Naive thymus-derived CD8-positive, alpha-beta T cell (primary cell): ENCODE measurements at places on chromosomes 12 and 14.

- no peak for DNase-seq
Observed at GRCh38 chr14:50697659-50698290, 29.7 kb upstream of the SAV1 start.

DNA sequence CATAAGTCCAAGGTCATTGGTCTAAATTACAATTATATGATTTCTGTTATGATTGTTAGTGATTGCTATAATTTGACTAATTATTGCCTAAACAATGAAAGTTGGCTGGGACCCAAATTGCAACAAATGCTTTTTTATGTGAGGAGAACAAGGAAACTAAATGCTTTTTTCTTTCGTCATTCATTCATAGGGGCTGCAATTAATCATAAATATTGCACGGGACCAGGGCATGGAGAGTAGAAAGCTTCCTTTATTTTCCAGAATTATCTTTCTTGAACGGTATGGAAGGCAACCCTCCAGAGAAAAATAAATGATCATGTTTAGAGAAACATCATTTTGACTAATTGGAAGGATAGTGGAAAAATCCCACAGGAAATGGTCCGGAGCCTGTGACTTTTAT lies 32.6 kb upstream of the ARHGAP5 start:
- no peak for DNase-seq

- no peak for DNase-seq
Observed at GRCh38 chr12:132044661-132045412, 95.1 kb downstream of the EP400 start.

GRCh38 chr12:90970471-90970870 lies 15.5 kb upstream of the CCER1 start:
- no peak for DNase-seq

DNA sequence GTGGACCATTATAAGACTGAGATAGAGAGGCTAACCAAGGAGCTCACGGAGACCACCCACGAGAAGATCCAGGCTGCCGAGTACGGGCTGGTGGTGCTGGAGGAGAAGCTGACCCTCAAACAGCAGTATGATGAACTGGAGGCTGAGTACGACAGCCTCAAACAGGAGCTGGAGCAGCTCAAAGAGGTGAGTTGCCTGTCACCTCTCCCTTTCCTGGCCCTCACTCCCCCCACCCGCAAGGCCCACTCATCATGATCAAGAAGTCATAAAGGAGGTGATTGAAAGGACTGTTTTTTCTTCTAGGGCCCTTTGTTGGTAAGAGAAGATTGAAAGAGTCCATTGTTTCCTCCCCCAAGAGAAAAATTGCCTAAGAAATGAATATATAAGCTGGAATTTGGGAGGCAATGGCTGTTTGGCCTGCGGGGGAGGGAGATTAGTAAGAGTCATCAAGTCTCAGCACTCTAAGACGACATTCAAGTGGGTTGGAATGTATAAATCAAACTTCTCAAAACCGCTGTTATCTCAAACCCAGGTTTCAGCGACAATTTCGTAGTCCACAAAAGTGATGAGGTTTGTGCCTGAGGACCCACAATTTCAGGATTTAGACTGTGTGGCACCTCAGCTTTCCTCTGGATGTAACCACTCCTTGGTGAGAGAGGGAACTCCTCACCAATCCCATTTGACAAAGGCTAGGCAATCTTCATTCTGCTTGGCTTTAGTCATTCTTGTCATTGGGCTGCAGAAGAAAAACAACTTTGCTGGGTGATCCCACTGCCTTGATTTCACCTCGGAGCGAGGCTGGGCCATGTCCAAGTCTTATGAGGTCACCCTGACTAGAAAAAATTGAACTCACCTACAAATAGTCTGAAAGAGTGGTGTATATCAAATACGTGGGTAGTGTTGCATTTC lies 966 bp downstream of the BICD1 start:
- no peak for DNase-seq

- DNase-seq, result peak; percentile 97
Observed at GRCh38 chr14:73458183-73458976, at the start of gene NUMB. NUMB (minus strand) TSS chr14:73458546; CDS start chr14:73355751, 102,795 bp downstream.

DNA sequence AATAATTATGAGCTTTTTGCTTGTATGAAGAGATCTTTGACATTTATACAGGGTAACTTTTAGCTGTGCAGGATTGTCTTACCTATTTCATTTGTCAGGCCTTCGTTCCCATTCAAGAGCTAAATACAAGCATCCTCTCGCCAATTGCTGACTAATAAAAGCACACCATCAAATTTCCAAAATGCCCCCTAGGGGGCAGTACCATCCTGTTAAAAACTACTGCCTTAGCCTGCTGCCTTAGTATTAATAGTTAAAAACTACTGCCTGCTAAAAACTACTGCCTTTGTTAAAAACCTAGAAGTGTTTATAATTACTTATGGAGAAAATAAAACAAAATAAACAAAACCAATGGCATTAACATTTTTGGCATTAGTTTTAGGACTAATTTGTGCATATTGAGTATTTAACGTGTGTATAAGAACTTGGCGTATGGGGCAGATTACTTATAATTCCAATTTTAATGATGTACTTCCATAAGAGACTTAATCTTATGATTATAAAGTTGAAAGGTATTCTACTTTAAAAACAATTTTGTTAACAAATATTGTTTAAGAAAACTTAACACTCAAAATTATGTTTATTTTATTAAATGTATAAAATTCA lies 3.0 kb upstream of the IFI27L2 start:
- peak; percentile 30 for DNase-seq

GRCh38 chr14:60339571-60339970 lies 90.5 kb downstream of the PPM1A start:
- DNase-seq, result no peak

DNA sequence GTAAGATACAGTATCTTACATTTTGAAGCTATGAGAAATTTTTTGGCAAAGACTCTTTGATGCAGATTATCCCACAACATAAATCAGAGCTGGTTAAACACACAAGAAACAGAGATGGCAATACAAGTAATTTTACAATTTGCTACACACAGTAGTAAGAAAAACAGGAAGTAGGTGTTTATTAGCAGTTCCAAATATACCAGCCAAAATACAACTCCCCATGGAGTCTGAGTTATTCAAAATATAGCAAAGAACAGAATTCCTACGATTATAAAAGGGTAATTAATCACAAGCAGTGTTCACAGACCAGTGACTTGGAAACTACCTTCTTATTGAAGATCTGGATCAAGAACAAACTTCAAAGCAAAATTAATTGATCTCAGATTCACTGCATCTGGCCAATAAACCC lies 83.9 kb downstream of the BMP4 start:
- DNase-seq, result no peak

GRCh38 chr14:21108791-21109190 lies 7.9 kb downstream of the TMEM253 start:
- DNase-seq, result no peak

DNA sequence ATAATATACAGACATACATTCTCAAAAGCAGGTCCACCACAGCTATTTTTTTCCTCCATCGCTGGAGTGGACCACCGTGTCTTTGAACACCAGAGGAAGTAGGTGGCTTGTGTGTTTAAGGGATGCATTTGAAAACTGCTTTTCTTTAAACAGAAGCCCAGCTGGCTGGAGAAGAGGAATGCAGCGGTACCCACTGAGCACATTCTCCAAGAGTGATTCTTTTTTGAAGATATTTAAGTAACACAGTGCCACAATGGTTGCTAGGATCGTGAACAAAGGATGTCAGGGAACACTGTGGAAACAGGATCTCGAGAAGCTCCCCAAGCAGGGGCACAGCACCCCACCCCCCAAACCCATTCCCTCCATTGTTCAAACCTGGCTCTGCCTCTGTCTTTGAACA lies 286.6 kb upstream of the PWP1 start:
- DNase-seq, result no peak

DNA sequence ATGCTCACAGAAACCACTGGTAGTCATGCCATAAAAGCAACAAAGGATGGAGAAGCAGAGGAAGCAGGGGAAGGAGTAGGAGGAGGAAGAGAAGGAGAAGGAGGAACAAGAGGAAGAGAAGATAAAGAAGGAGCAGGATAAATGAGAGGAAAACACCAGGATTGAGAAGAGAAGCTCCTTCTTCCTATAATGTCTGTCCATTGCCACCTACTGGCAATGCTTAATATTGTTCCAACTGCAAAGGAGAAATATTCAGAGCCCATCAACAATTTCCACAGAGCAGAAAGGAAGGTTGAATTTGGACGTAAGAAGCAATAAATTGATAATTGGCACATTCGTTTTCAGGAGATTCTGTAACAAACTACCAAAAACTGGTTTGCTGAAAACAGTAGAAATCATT lies 898.4 kb downstream of the SLC16A7 start:
- no peak for DNase-seq

DNA sequence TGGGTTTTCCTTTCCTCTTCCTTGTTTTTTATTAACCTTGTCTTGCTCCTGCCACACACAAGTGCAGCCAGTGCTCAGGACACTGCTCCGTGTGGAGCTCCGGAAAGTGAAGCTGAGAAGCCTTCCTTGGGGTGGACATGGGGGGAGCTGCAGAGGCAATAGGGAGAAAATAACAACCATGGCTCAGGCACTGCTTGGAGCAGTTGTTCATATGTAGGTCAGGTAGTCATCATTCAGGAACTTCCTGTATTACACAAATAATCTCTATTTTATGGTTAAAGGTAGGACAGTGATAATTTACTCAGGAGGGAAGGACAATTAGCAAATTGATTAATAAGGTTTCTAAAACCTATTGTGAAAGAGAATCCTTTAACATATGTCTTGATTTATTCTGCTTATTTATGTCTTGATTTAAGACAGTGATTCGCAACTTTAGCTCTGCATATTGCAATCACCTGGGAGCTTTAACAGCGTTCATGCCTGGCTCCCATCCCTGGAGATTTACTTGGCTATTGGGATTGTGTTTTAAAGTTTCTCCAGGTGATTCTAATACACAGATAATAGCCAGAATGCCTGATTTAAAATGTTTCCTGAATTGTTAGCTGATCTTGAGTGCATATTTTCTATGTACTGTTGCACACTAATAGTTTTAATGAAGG lies 92.1 kb downstream of the ETV6 start:
- DNase-seq, result no peak

GRCh38 chr12:49377386-49377785 lies 10.1 kb downstream of the SPATS2 start:
- no peak for DNase-seq

DNA sequence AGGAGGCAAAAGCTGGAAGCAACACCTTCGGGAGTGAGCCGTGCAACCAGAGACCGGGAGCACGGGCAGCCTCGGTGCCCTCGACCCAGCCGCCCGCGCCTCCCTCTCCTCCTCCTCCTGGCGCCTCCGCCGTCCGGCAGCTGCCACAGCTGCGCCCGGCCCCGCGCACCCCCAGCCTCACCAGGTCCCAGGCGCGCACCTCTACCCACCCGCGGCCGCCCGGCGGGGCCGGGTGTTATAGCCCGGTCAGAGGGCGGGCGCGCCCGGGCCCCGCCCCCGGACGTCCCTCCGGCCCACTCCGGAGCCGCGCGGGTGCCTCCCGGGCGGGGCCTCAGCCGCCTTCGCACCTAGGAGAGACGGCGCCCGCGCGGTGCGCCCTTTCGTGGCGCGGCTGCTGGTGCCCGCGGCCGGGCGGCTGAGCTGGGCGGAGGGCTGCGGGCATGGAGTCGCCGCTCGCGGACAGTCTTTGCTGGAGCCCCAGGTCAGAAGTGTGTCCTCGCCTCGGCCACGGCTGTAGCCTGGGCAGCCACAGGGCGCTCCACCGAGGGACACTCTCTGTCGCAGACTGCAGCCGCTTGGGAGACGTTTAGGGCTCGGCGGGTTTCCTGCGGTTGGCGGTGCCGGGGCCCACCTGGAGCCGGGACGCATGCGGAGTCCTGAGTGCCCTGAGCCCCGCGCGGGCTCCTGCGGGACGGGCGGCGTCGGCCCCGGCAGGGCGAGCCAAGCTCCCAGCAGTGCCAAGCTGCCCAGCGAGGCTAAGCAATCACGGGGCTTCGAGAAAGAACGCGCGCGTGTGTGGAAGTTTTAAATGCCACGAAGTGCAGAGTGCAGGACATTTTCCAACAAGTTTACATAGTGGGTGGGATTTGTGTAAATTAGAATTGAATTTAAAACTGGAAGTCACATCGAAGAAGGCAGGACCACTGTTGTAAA lies at the start of gene CPM:
CPM (minus strand) TSS at position 211 of the 933 bp plus-strand sequence. CDS start 334 bp downstream, outside the sequence.
- DNase-seq, result peak; percentile 62

DNA sequence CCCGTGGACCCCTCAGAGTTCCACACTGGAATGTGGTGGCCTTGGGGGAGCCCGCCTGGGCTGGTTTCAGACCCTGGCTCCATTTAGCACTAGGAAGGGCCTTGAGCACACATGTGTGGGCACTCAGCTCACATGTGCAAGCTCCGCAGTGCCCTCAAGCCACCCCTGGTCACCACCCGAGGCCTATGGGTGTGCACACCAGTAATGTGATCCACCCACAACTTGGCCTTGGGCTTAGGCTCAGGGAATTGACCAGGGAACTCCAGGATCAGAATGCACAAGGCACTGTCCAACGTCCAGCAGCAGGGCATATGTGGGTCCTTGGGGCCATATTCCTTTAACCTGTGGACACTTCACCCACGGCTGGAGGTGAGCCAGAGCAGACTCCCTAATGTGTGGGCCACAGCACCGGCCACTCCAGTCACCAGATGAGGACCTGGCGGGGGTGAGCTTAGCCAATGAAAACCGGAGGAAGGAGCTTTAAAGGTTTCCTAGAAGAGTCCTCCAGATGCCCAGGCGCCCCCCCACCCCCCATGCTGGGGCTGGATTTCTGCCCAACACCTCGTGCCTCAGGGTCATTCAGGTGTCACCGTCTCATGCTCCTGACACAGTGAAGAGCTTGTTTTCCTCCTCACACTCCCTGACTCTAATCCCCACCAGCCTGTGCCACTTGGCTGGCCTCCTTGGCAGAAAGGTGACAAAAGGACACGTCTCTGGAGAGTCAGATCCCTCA lies 209.2 kb downstream of the ZFP36L1 start:
- DNase-seq, result no peak

GRCh38 chr12:111664499-111664898 lies 21.3 kb downstream of the BRAP start:
- no peak for DNase-seq

GRCh38 chr12:89693639-89694202 lies 14.9 kb downstream of the ATP2B1 start:
- no peak for DNase-seq

GRCh38 chr12:109611223-109611622 lies 37.6 kb downstream of the MVK start:
- no peak for DNase-seq

- DNase-seq, result no peak
Observed at GRCh38 chr12:57012600-57013465, 3.5 kb downstream of the TAC3 start.

DNA sequence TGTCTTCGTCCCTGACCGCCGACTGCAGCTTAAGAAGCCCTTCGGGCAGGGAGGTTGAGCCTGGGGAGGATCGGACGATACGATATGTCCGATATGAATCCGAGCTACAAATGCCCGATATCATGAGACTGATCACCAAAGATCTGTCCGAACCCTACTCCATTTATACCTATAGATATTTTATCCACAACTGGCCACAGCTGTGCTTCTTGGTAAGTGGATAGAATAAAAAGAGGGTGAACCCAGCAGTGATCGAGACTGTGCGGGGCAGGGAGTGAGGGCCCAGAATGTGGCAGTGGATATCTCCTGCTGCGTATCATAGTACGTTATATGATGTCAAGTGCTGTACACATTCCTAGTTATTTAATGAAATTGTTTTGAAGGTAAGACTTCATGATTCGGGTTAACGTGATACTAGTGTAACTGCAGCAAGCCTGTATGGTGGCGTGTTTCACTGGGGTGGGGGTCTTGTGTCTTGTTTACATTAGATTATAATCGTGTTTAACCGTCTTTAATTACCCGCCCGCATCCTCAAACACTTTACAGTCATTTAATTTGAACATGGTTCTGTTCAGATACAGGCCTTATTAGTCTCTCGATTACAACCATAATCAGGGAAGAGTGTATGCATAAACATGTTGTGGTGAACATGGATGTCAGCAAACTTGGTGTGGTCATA lies 1.3 kb downstream of the NAA30 start:
- DNase-seq, result no peak

- DNase-seq, result no peak
Observed at GRCh38 chr12:65673156-65673690, 151.1 kb upstream of the HMGA2 start.
